ENCODE measurements at places on chromosomes 7 and 10. TPM values are rescaled to one million over a fixed set of nuclear protein-coding genes. Genes with fewer than 3 reads are reported as not detected.

MYH16 gene
- 0.04 TPM for polyA plus RNA-seq

TTYH3 gene
- 153 TPM for polyA plus RNA-seq

MOGAT3 gene
- 0.08 TPM for polyA plus RNA-seq

PIP gene
- polyA plus RNA-seq = not detected

CTAGE6 gene
- polyA plus RNA-seq = not detected
